ENCODE measurements at places on chromosomes 1 and 21.

- no peak for DNase-seq
These were observed 534.4 kb downstream of the MATN1 start for GRCh38 chr1:30188999-30189398.

GRCh38 chr1:61085983-61086644 is 3.8 kb downstream of the NFIA start:
- no peak for DNase-seq

DNA sequence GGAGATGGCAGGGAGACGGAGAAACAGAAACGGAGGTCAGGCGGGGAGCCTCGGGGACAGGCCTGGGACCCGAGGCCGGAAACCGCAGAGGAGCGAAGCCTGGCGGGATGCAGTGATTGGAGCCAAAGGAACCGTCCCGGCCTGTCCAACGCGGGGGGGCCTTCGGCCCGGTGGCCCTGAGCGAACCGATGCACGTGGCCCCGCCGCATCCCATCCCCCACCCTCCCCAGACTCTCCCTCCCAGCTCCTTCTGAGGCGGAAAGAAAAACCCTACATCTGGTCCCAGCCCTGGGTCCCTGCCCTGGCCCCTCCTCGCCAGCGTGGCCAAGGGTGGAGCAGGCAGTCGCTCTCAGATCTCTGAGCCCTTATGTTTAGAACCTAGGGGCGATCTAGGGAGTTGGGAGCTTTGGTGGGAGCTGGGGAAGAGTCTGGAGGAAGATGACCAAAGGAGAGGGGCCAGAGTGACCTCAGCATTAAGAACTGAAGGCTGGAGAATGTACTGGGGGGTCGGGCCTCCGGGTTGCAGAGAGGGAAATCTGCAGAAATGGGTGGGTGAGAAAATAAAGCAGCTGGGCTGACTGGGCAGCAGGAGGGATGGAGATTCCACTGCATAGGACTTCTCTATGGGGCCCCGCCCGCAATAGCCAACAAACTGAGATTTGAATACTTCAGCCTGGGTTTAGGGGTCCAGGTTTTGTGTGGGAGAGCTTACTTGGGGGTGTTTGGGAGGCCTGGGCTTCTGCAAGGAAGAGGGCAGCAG is 1.5 kb upstream of the CRABP2 start:
- DNase-seq, result no peak

GRCh38 chr1:22275626-22276395 is 132.9 kb upstream of the WNT4 start:
- DNase-seq, result peak; percentile 61

DNA sequence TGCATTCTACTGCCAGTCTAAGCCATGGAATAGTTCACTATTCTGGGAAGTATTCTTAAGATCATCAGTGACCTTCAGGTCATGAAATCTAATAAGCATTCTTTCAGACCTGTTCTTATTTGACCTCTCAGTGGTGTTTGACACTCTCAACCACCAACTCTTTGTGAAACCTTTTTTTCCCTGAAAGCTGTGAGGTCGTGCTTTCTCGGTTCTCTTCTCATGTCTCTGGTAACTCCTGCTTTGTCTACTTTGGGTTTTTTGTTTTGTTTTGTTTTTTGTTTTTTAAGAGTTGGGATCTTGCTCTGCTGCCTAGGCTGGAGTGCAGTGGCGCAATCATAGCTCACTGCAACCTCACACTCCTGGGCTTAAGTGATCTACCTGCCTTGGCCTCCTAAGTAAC is 56.3 kb downstream of the POU2F1 start:
- DNase-seq, result no peak
